PC-3 (cell line): ENCODE measurements at places on chromosomes 5 and 9. TPM values are rescaled to one million over a fixed set of nuclear protein-coding genes. Genes with fewer than 3 reads are reported as not detected.
A peak's percentile ranks its signal among the peaks of the same experiment; 100 is the strongest.

DNA sequence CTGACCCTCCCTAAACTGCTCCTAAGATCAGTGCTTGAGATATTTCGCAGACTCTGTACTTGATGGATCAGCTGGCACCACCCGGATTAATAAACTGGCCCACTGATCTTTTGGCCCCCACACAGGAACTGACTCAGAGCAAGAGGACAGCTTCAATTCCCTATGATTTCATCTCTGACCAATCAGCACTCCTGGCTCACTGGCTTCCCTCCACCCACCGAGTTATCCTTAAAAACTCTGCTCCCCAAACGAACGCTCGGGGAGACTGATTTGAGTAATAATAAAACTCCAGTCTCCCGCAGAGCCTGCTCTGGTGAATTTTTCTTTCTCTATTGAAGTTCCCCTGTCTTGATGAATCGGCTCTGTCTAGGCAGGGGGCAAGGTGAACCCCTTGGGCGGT is 36.5 kb upstream of the CD180 start:
- DNase-seq = no peak

DNA sequence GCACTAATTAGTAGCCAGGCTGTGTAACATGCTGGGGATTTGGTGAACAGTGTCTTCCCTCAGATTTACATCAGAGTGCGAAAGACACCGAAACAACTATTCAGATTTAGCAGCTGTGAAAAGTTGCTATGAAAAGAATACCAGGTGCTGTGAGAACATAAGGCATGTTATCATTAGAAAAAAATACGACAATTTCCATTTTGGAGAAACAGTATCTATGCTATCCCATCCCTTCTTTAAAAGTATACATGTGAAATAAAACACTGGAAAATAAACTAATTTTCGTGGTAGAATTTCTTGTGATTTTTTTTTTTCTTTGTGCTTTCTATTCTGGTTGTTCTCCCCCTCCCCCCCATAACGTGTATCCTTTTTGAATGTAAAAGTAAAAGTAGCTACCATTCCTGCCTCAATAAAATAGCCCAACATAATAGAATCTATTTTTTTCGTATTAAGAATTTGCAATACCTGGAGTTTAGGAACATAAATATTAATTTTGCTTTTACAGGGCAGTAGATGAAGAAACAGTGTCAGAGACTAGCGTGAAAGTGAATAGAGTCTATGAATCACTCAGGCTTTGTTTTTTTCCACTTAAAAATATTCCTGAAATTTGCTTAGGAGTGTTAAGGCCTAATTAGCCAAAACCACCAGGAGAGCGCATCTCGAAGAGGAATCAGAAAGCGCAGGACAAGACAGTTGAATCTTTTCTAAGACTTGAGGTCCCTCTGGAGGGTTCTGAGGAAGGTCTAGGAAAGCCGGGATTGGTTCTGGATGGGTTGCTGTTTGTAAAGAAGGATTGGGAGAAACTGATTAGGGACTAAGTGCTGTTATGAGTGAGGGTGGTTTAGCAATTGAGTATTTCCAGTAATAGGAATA is 813 bp upstream of the SLU7 start:
- no peak for DNase-seq

DNA sequence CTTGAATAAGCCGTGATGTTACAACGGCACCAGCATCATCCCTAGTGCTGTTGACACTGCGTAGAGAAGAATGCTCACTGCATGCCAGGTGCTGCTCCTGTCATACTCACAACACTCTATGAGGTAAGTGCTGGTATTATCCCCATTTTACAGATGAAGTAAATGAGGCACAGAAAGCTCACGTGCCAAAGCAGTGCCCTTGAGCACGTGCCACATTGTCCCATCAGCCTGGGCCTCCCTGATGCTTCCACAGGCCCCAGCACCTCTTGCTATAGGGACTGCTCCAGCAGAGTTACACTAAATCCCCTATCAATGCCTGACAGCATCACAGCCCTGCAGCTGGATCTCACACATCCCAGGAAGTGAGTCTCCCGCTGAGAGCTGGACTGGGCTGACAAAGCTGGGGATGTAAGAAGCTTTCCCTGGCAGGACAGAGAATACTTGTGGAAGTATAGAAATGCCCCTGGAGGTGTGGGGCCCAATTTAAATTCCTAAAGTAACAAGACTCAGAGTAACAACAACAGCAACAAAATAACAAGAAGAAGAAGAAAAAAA is 216.1 kb downstream of the FSTL4 start:
- no peak for DNase-seq

GRCh38 chr9:93593144-93593658 is 16.8 kb downstream of the PHF2 start:
- no peak for DNase-seq

- no peak for DNase-seq
These were observed 37.5 kb downstream of the SPOCK1 start for GRCh38 chr5:137461391-137462264.

GRCh38 chr9:134683714-134684374 is 42.2 kb downstream of the COL5A1 start:
- no peak for DNase-seq

GRCh38 chr5:151151793-151152192 is 5.8 kb downstream of the ANXA6 start:
- DNase-seq = no peak

- no peak for DNase-seq
These were observed 207.3 kb downstream of the SAXO1 start for GRCh38 chr9:18825656-18826170.

GRCh38 chr5:14668181-14668591 is 3.7 kb downstream of the OTULIN start:
- no peak for DNase-seq

DNA sequence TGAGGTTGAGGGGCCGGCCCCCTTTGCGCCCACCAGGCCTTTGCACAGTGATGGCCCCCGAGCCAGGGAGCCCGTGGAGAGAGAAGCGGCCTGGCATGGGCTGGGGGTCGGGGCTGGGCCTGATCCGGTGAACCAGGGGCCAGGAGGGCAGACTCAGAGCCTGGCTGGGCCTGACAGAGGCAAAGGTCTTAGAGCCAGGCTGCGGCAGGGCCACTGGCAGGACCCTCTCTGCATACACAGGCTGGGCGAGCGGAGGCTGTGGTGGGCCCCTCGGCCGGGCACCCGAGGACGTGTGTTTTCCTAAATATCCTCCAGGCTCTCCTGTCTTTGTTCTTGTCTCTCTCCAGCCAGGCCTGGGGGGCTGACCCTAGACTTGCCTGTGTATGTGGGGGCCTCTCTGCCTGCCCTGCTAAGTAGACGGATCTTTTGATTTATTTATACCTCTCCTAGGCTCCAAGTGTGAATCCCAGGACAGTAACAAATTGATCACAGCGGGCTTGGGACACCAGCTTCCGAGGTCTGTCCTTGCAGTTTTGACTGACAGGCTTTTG is 933 bp downstream of the NEK6 start:
- peak; percentile 2 for DNase-seq

- DNase-seq = no peak
These were observed 61.3 kb downstream of the S1PR3 start for GRCh38 chr9:89052470-89053097.

- DNase-seq = no peak
These were observed at the start of gene PCDHGA9 for GRCh38 chr5:141402553-141403243. Gene PCDHGA9, plus strand, starts transcription at chr5:141402778. Its CDS starts 175 bp downstream, at chr5:141402953.

Gene MED10
- total RNA-seq = 94.0 and 102 TPM in 2 replicates

Gene OGN
- not detected in 2 replicates for total RNA-seq

Gene BTNL3
- total RNA-seq = not detected in 2 replicates

Gene DOK3
- 6.2 and 11.7 TPM in 2 replicates for total RNA-seq

Gene NIPAL4
- 1.0 and 1.8 TPM in 2 replicates for total RNA-seq

Gene ZNF883
- not detected in 2 replicates for total RNA-seq
